ENCODE measurements at places on chromosomes 2 and 18. TPM values are rescaled to one million over a fixed set of nuclear protein-coding genes. Genes with fewer than 3 reads are reported as not detected.

Gene TPO
- total RNA-seq: 0.31 TPM

Gene IL36B
- not detected for total RNA-seq

DNA sequence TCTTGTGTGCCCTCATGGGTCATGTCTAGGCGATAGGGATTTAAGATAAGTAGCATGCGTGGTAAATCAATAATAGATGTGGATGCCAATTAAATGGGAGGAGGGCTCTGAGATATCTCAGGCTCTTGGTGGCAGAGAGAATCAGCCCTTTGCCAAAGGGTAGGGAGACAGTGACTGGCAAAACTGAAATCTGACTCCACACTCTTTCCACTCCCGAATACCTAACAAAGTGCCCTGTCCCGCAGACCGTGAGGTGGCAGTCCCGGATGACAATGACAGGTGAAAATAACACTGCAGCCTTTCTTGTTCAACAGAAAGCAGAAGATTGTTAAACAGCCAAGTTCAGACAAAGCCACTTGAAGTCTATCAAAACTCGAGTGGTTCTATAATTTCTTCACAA is 47.0 kb downstream of the C2orf76 start:
- H3K36me3 ChIP-seq: no peaks in the 10 kb centered on the region
- no peak for DNase-seq
- no peak overlapping the region for H3K4me3 ChIP-seq

DNA sequence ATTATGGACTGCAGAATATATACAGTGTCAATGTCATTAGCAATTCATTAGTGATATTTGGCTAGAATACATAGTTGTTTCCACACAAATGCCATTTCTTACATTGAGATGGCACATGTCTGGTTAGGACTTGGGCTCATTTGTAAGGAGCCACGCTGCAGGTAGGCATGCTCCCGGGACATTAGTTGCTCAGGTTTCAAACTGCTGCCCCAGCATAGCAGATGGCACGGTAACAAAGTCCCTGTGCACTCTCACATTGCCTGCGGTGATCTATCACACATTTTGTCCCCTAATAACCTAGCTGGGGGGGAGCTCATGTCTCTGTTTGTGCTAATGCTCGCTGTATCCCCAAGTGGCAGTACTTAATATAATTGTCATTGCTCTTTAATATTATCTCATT is 185.1 kb downstream of the NEDD4L start:
- no peaks in the 10 kb centered on the region for H3K27me3 ChIP-seq
- no peak overlapping the region for H3K4me3 ChIP-seq

- no peak overlapping the region for H3K27ac ChIP-seq
- H3K4me3 ChIP-seq: no peak overlapping the region
- no peaks in the 10 kb centered on the region for H3K4me1 ChIP-seq
- H3K36me3 ChIP-seq: no peaks in the 10 kb centered on the region
Measured at GRCh38 chr2:190156530-190157212, 94.1 kb upstream of the MSTN start.

DNA sequence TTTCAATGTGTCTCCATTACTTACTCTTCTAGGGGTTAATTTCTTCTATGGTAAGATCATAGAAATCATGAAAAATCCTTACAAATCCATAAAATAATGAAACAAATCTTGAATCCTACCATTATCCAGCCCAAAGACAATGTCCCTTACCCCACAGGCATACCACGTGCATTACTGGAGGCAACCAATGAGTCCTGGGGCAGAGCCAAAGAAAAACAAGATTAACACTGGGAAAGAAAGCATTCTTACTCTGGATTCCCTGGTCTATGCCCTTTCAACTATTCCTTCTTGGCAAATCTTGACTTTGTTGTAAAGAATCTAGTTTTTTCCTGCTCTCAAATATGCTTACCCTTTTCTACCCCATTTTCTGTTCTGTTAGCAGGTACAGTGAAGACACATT is 3.1 kb upstream of the GALNT1 start:
- H3K36me3 ChIP-seq: no peaks in the 10 kb centered on the region
- no peak overlapping the region for H3K27ac ChIP-seq
- H3K27me3 ChIP-seq: no peaks in the 10 kb centered on the region
- H3K4me3 ChIP-seq: no peak overlapping the region

DNA sequence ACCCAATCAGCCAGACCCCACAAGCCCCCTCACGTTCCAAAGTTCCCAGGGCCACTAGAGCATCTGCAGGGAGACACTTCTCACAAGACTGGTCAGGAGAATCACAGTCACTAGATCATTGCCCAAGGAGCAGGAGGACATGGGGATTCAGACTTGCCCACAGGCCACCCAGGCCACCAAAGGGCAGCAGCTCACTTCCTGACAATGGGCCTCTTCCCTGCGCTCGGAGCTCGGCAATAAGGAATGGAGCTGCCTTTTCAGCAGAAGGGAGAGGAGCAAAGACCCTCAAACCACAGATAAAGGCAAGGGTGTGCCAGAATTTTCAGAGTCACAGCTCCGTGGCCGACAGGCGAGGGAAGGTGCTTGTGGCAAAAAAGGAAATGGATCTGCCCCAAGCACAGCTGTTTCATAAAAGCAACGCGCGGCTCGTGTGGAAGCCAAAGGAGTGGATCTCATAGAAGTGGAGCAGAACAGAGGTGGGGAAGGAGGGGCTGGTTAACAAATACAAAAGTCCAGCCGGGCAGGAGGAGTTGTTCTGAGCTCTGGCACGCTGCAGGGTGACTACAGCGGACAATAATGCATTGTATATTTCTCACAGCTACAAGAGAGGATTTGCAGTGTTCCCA is 72.1 kb downstream of the EDAR start:
- H3K27me3 ChIP-seq: no peaks in the 10 kb centered on the region
- no peaks in the 10 kb centered on the region for H3K36me3 ChIP-seq
- peaks cover 14% of the 10 kb centered on the region for H3K4me1 ChIP-seq
- H3K27ac ChIP-seq: no peak overlapping the region
- no peak overlapping the region for H3K4me3 ChIP-seq

DNA sequence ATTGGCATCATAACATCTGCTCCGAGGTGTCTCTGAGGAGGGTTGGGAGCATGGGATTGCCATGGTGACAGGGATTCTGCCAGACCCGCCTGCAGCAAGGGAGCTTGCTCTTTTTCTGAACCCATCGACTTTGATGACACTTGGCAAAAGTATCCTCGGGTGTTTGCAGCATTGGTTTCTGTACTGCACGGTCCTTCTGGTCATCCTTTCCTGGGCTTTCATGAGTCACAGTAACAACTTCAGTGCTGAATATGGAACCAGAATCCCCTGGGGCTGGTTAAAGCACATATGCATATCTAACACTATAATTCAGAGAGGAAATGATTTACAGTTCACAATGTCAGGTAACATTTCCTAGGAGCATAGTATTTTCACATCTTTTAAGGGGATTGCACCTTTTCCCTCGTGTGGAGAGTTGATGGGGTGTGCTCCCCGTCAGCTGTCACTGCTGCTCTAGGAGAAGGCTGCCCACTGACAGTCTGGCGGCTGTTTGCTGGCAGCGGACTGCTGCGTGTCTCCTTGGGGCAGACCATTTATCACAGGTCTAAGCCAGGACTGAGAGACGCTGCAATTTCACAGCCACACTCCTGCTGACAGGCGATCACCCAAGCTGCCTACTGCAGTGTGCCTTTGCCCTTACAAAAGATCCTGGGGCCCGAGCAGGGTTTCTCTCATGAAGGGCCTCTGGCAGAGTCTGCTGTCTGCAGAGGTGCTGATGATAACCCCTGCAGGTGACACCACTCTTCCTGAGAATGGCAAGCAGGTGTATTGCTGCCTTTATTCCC is 425.3 kb downstream of the THSD7B start:
- no peaks in the 10 kb centered on the region for H3K27me3 ChIP-seq
- H3K4me3 ChIP-seq: no peak overlapping the region
- no peak overlapping the region for H3K27ac ChIP-seq
- H3K4me1 ChIP-seq: peaks cover 3% of the 10 kb centered on the region
- no peak for DNase-seq
- no peaks in the 10 kb centered on the region for H3K36me3 ChIP-seq

- H3K4me3 ChIP-seq: no peak overlapping the region
- H3K36me3 ChIP-seq: no peaks in the 10 kb centered on the region
- peaks cover 2% of the 10 kb centered on the region for H3K27me3 ChIP-seq
- H3K27ac ChIP-seq: no peak overlapping the region
Measured at GRCh38 chr2:48749291-48750127, 6.0 kb downstream of the LHCGR start.

Data from lung (tissue), 17 donors.